ENCODE measurements at places on chromosomes 12 and 14.

DNA sequence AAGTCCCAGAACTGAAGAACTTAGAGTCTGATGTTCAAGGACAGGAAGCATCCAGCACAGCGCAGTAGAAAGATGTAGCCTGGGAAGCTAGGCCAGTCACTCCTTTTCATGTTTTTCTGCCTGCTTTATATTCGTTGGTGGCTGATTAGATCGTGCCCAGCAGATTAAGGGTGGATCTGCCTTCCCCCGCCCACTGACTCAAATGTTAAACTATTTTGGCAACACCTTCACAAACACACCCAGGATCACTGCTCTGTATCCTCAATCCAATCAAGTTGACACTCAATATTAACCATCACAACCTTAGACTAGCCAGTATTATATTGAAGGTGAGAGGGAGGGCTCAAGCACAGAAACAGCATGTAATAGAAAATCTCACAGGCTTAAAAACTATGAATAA is 222.9 kb downstream of the C12orf50 start:
- no peak for DNase-seq

- DNase-seq: no peak
These were observed 11.3 kb downstream of the BDKRB1 start for GRCh38 chr14:96267336-96267735.

GRCh38 chr12:77818351-77818750 is 12.3 kb upstream of the NAV3 start:
- no peak for DNase-seq

GRCh38 chr12:93825931-93826555 is 148.9 kb downstream of the CRADD start:
- DNase-seq: no peak

GRCh38 chr12:1590221-1590979 is 4.0 kb downstream of the FBXL14 start:
- DNase-seq: no peak

DNA sequence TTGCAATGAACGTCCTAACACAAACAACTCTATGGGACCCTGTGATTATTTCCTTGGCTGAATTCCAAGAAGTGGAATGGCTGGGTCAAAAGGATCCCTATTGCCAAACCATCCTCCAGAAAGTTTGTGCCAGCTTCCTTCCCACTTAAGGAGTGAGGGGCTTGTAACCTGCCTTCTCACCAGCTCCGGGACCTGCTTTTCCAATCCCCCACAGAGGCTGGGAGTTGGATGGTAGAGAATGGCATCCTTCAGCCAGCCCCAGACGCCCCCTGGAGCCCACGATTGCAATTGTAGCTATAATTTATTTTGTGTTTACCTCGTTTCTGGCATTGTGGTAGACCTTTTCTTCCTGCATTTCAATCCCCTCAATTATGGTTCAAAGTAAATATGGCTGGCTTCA is 9.7 kb upstream of the ZDHHC22 start:
- DNase-seq: no peak

GRCh38 chr12:54053003-54053750 is 458 bp upstream of the HOXC4 start:
- DNase-seq: no peak

DNA sequence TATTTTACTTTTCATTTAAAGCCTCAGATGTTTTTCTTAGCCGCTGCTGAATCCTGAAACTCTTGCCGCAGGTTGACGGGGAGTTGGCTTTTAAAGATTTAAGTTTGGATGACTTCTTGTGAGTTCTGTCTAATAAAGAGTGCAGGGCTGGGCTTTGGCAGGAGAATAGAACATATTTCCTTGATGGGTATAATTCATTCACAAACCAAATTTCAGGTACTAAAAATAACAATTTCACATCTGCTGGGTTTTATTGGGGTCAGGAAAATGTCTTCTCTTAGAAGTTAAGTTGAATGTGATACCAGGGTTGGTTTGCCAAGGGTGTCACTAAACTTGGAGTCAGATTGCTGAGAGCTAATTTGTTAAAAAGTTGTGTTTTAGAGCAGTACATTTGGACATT is 9.7 kb downstream of the SP1 start:
- DNase-seq: no peak

DNA sequence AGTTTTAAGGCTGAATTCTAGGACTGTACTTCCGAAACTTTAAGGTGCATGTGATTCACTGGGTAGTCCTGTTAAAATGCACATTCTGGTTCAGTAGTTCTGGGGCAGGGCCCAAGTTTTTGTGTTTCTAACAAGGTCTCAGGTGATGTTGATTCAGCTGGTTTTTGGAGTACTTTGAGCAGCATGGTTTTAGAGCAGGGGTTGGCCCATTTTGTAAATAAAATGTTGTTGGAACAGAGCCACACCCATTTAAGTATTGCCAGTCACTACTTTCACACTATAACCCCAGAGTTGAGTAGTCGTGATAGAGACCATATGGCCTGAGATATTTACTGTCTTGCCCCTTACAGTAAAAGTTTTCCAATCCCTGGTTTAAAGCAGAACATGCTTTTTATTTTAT is 111.3 kb downstream of the SYNE2 start:
- no peak for DNase-seq

GRCh38 chr12:6266971-6267721 is 43.3 kb upstream of the PLEKHG6 start:
- no peak for DNase-seq

DNA sequence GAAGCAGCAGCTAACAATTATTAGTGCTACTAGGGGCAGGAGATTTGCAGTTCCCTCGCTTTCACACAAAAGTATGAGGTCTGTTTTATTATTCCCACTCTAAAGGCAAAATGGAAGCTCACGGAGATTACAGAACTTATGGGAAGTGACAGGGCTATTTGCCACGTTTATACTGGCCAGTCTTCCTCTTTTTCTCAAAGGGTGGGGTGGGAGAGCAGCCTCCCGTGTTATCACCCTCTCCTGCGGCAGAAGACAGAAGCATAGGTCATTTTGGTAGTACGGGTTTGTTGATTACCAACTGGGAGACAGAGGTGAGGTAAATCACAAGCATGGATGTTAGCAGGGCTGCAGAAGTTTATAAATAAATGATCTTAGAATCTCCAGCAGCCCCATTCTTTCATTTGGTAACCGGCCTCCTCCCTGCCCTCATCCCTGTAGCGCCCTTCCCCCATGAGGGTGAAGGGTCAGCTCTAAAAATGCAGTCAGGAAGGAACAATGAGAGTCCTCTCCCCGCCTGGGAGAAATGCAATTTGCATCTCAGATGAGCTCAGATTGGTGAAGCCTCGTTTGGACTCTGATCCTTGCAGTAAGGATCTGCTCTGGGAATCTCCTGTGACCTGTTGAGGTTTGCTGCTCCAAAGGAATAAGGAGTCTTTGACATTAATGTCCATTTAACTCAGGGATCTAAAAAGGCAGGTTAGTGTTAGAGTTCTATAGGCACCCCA is 44.7 kb upstream of the SINHCAF start:
- DNase-seq: no peak

GRCh38 chr14:64918216-64918615 is 4.0 kb downstream of the CHURC1 start:
- DNase-seq: no peak

DNA sequence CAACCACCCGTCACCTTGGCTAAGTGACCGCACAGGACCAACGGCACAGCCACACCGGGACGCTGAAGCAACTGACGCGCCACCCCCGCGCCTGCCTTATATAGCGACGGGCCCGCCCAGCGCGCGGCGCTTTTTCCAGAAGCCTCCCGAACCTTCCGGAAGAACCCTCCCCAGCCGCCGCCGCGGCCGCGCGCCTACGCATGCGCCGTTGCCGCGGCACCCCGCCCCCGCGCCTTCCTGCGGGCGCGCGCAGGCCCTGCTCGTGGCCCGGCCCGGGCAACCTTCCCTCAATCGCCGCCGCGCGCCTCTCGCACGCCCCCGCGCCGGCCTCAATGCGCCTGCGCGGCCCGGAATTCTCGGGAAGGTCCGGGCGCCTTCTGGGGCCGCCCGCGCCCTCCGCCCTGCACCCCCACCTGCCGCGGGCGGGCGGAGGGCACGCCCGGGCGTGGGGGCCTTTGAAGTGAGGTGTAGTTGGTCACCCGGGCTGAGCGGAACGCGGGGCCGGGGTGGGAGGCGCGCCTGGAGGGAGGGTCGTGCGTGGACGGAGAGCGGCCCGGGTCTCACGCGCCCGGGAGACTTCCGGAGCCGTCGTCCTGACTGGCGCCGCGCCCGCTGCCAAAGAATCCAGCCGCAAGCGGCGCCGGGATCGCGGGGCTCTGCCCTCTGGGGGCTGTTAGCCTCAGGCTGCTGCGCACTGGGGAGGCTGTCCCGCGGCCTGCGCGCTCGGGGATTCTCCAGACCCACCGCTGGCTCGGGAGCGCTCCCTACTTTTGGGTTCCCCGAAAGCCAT is at the start of gene HSP90AA1:
TSS of gene HSP90AA1 (minus strand) at position 73 of the 790 bp plus-strand sequence. CDS start 666 bp downstream, outside the sequence.
- peak; percentile 95 for DNase-seq

DNA sequence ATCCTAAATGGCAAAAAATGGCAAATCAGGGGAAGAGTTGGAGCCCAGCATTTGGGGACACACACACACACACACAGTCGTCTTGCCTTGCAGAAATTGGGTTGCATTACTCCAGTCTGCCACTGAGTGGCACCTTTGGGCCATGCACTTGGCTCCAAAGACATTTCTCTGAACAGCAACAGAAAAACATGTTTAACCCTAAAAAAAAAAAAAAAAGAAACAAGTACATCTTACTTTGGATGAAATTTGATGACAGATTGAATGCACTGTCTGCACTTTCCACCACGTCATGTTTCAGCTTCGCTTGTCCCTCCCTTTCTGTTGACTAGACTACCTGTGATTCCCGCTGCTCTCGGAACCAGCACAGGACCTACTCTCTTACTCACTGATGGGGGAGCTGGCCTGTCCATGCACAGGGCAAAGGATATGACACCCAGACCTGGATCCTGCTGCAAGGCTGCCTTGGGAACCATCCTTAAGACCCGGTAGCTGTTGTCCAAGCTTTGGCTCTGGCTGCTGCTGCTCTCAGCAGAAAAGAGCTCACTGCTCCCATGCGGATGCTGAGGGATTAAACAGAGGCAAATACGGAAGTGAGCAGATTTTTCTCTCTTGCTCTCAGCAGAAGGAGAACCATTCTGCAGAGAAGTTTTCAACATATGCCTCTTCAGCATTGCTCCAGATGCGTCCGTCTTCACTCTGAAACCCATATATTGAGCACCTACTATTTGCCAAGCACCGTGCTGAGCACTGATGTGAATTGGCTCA is 376.8 kb downstream of the DPF3 start:
- peak; percentile 47 for DNase-seq

GRCh38 chr12:40016980-40017379 is 88.9 kb downstream of the SLC2A13 start:
- no peak for DNase-seq

- no peak for DNase-seq
These were observed 158.5 kb downstream of the NELL2 start for GRCh38 chr12:44717612-44718011.
